ENCODE measurements at places on chromosomes 6 and 20. TPM values are rescaled to one million over a fixed set of nuclear protein-coding genes. Genes with fewer than 3 reads are reported as not detected.

Gene OPRL1
- total RNA-seq, result 1.6 TPM

Gene TENT5A
- 42.4 TPM for total RNA-seq

Gene RUNX2
- total RNA-seq, result 7.3 TPM

Gene DAAM2
- 41.3 TPM for total RNA-seq

Gene COL9A3
- total RNA-seq, result 0.16 TPM

Gene TAF4
- 11.1 TPM for total RNA-seq

Gene ISM1
- 13.0 TPM for total RNA-seq

Gene HLA-DMB
- 16.4 TPM for total RNA-seq

Gene FKBP1C
- 0.29 TPM for total RNA-seq

Gene CHRNA4
- total RNA-seq, result not detected

Gene TSPO2
- not detected for total RNA-seq

Gene SRSF12
- total RNA-seq, result 0.98 TPM

Gene CNR1
- total RNA-seq, result 34.2 TPM

Gene IPCEF1
- total RNA-seq, result 5.6 TPM

Data from breast epithelium (tissue), 4 donors.